ENCODE measurements at places on chromosomes 3 and 15.

DNA sequence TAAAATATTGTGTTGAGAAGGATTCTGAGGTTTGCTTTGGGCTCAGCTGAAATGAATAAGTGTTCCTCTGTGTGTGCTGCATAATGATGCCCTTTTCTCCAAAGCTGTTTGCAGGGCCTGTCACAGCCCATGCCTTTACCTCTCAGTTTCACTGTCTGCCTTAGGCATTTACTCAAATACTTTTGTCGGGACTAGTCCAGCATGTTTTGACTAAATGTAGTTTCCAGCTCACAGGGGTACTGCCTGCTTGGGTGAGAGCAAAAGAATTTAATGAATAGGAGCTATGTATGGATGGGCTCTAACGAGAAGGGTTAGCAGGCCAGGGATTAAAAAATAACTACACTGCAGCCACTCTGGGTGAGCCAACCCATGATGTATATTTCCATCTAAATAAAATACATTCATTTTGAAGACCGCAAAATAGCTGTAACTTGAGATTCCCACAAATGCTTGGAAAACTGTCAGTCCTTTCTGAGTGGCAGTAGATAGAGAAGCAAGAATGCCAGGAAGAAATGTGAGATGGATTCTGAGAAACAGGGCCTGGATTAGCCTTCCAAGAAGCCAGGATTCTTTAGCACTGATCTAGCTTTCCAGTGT is 549.2 kb upstream of the TBL1XR1 start:
- no peak for DNase-seq

DNA sequence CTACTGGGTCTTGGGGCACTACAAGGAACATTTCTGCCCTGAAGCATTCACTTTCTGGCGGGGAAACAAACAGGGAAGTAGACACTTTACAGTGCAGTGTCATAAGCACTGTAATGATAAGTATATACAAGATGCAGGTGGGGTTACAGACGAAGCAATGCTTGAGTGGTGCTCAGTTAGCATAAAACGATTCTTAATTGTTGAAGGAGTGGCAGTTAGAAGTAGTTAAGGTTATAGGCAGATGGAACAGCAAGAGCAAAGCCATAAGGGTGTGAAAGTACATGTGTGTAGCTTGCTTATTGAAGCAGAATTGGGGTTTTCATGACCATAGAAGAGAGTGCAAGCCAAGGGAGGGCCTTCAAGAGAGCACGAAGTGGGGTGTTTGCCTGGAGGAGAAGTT is 46.2 kb downstream of the SLC25A26 start:
- DNase-seq: no peak

DNA sequence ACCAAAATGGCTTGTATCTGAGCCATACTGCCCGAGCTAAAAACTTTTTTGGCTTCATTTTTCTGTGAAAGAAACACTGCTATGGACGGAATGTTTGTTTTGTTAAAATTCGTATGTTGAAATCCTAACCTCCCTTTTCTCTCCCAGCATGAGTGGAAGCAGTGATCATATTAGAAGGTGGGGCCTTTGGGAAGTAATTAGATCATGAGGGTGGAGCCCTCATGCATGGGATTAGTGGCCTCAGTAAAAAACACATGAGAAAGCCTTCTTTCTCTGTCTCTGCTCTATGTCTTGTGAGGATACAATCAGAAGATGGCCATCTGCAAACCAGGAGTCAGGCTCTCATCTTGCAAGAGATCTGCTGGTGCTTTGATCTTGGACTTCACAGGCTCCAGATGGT is 7.4 kb upstream of the FNDC3B start:
- DNase-seq: no peak

- no peak for DNase-seq
Measured at GRCh38 chr3:19539518-19540392, 391.4 kb downstream of the KCNH8 start.

GRCh38 chr3:122014741-122015140 is 7.3 kb downstream of the ILDR1 start:
- DNase-seq: no peak

- no peak for DNase-seq
Measured at GRCh38 chr15:94785091-94785490, 553.7 kb downstream of the MCTP2 start.

DNA sequence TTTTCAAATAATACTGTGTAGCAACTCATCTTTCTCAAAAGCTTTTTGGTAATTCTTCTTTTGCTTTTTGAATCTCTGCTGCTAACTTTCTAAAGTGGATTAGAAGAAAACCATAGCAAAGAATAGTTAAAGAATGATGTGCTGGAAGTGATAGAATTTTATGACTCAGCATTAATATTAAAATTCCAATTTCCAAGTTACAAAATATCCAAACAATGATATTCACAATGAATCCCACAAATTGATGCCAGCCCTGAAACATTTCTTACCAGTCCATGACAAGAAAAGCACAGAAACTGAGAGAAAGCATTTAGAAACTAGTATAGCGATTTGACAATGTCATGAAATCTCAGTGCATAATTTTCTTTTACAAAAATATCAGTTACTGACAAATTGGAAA is 482.2 kb downstream of the RBMS3 start:
- DNase-seq: no peak

DNA sequence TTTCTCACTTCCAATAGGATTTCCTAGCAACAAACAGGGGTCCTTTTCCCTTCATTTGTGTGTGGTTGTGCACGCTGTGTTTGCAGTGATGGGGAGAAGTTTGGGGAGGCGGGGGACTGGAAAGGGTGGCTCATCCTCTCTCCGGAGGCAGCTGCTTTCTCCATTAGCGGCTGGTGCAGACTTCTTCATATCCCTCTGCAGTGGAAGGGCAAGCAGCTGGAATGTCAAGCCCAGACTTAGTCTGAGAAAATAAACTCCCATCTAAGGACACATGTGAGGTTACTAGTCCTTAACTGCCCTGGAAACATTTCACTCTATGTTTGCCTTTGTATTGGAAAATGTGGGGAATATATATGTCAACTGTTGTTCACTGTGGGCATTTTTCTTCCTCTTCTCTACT is 467.0 kb upstream of the RASGRP1 start:
- DNase-seq: no peak

GRCh38 chr15:60418096-60418495 is 20.3 kb upstream of the ANXA2 start:
- no peak for DNase-seq

DNA sequence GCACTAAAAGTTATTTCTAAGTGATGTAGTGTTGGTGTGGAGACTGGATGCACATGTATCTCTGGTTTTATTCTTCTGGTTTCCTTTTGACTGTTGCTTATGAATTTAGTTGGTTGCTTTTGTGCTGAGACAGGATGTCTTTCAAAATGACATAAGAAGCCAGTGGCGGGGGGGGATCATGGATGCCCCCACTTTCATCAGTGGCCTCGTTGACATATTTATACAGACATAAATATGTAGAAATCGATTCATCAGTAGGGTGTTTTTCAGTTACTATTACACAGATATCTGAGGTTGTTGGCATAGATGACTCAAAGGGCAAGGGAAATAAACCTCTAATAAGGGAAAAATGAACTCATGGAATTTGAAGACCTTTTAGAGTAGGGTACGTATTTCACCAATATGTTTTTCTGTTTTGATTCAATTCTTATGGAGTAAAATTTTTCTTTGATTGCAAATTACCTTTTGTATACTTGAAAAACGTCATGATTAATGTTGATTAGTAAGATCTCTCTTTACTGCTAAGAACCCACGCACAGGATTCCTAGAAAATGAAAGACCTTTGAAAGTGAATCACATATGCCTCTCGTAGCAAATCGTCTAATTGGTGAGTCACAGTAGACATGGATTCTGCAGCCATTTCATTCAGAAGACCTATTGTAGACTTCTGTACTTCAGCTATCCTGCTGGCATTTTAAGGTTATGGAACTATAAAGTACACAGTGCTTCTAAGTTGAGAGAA is 97.4 kb upstream of the RBMS3 start:
- no peak for DNase-seq

DNA sequence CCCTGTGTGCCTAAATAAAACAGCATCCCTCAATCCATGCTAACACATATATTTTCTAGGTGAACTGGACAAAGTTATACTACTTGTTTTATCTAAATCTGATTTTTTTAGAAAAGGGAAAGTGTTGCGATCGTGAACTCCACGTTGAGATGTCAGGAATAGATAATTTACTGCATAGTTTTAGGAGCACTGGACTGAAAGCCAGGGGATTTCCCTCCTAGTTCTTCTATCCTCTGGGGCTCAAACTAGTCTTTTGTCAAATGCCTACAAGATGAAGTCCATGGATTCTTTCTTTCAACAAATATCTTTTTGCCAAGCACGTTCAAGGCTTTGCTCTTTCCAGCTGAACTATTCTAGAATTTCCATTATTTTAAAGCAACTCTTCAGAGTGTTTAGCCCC is 617 bp upstream of the HPS3 start:
- DNase-seq: no peak

GRCh38 chr3:11536936-11537612 is 106.6 kb downstream of the VGLL4 start:
- DNase-seq: no peak

GRCh38 chr3:46895204-46895660 is 17.7 kb downstream of the PTH1R start:
- DNase-seq: no peak

GRCh38 chr3:195250473-195251251 is 20.3 kb downstream of the XXYLT1 start:
- DNase-seq: peak; percentile 35

GRCh38 chr3:87461036-87461435 is 184.7 kb upstream of the POU1F1 start:
- DNase-seq: no peak

- DNase-seq: no peak
Measured at GRCh38 chr3:129695230-129695629, 88.8 kb upstream of the PLXND1 start.

GRCh38 chr15:99485153-99485961 is 80.4 kb upstream of the MEF2A start:
- DNase-seq: no peak

GRCh38 chr15:62510791-62511190 is 345.7 kb upstream of the C2CD4B start:
- DNase-seq: no peak

DNA sequence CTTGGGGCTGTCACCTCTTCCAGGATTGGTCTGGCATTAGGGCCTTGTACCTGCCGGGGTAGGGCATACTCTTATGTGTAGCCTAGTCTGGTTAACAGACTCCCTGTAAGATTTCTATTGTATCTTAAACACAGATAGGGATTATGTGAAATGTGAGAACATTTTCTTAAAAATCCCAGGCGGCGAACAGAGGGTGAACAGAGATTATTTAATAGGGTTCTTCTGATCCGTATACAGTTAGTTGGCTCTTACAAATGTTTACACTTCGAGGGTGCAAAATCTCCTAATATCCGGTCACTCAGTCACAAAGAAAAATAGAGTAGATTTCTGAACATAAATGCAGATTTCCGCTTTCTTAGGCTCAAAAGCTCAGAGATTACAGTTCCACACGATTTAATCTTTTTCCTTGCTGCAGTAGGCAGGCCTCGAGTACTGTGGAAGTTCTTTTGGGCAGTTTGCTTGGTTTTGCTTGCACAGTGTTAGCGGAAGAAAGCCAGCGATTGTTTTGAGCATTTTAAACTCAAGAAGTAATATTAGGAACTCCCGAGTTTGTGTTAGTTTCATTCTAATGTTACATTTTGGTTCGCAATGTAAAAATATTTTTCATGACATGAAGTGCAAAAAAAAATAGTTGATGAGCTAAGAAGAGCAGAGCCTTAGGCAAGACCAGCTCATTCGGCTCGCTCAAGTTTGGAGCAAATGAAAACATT is 993 bp downstream of the PLCL2 start:
- no peak for DNase-seq

DNA sequence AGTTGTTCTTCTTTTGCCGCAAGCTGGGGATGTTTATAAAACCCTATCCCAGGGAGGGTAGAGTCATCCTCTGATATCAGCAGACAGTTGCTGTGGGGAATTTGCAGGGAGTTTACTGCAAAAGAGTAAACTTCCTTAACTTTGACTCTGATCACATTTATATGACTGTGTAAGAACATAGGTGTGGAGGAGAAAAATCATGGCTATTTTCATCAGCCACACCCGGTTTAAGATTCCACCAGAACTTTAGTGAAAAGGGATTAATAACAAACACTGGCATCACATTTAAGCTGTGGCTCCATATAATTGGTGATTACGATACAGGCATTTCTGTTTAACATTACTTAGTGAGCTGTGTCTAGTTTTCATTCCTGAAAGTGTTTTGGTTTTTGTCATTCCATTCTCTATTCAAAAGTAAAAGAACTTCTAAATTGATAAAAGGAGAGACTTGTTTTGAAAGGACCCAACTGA is 143.1 kb downstream of the MYLK start:
- DNase-seq: no peak

- DNase-seq: no peak
Measured at GRCh38 chr3:190990898-190991297, 128.4 kb upstream of the GMNC start.

- DNase-seq: no peak
Measured at GRCh38 chr3:152230370-152230769, 38.4 kb upstream of the MBNL1 start.

- DNase-seq: no peak
Measured at GRCh38 chr3:27533718-27534573, 49.8 kb upstream of the SLC4A7 start.

DNA sequence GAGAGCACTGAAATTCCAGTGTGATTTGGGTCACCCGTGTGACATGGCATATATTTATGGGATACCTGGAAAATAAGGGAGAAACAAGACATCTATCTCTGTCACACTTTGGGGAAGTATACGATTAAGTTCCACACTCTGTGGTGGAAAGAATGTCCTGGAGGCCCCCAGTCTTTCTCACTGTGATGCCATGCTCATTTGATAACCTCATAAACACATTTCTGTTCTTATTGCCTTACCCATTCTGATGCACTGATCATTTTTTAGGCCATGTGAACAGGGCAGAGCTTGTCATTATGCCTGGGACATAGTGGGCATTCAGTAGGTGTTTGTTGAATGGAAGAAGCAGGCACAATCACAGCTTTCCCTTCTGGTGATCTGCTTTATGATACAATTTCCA is 349.4 kb upstream of the TPRG1 start:
- no peak for DNase-seq

DNA sequence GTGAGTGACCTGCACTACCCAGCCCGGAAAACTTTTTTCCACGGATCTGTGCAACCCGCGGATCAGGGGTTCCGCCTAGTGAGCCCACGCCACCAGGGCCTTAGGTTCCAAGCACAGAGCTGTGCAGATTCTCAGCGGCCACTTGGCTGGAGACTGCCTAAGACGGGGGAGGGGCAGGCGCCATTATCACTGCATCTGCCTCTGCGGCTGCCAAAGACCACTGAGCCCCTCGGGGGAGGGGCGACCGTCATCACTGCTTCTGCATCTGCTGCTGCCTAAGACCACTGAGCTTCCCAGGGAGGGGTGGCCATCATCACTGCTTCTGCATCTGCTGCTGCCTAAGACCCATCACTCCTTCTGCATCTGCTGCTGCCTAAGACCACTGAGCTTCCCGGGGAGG is 460.2 kb downstream of the OCA2 start:
- no peak for DNase-seq

All from NCI-H1436 treated with DMSO at 0.1 percent for 48 hours (cell line).